Activated T-helper 1 cell treated with Interleukin-2 at 50 U/mL for 16 hours (primary cell): ENCODE measurements at places on chromosomes 3 and 15.

DNA sequence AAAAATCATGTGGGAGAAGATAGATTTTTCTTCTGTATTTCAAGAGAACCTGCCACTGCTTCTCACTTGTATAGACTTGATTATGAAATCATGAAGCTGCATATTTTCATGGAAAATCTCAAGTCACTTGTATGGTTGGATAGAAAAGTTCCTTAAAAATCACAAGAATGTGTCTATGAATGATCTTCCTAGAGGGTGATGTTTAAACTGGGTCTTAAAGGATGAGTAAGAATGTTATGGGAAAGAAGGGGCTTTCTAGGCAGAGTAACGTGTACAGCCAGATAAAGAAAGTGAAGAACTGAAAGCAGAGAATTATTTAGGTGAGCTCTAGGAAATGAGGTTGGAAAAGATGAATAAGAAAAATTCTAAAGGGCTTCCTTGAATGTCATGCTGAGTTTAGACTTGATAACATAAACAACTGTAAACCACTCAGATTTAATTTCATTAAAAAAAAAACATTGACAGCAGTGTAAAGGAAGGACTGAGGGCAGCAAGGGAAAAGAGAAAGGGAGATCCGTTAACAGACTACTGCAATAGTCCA is 5.0 kb downstream of the CD47 start:
- no peak for DNase-seq

DNA sequence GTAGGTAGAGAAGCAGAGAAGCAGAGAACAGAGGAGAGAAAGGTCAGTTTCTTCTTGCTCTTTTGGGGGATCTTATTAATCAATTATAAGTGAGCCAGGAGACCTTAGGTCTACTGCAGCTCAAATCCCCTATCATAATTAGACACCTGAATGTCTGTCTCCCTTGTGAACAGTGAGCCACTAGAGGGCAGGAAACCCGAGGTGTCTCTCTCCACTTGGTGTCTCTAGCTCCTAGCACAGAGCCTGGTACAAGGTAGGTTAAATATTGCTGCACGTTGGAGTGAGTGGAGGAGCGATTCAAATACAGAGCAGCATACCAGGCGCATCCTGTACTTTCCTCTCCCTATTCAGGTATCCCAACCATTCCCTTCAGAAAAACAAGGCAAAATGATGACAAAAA is 2.0 kb upstream of the ST8SIA2 start:
- DNase-seq = no peak

DNA sequence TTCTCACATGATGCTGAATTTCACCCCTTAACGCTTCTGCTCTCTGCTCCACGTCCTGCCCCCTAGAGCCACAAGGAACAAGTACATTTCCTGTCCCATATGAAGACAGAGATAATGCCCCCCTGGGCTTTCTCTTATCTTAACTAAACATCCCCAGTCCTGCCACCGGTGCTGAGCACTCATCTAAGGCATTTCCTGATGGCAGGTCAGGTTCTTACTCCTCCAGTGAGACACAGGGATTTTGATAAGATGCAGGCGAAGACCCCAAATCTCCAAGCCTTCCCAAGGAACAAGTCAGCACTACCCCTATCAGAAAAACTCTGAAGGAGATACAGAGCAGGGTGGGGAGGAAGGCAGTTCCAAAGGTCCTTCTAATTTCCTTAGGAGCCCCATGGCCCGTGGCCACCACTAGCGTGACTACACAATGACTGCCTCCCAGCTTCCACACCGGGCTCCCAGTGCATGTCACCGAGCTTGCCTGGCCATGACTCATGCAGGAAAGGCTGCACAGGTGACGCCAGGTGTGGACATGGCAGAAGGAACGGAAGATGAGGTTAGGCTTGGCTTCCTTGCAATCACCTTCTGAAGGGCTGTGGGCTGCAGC is 152.9 kb downstream of the XXYLT1 start:
- no peak for DNase-seq

GRCh38 chr3:124117486-124117885 is 125.6 kb upstream of the ROPN1 start:
- DNase-seq = no peak

GRCh38 chr3:19547665-19548464 is 386.2 kb downstream of the EFHB start:
- DNase-seq = no peak

DNA sequence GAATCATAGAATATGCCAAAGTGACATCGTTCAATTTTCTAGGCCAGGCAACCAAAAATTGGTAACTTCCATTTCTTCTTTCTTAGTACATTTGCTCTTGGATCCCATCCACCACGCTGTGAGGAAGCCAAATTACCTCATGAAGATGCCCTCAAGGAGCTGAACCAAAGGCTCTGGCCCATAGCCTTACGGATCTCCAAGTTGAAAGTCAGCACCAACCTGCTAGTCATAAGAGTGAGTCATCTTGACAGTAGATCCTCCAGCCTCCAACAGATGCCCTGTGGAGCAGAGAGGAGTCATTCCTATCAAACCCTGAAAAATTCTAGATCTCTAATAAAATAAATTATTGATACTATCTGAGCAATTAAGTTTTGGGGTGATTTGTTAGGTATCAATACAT is 322.5 kb upstream of the COL8A1 start:
- DNase-seq = no peak
